ENCODE measurements at places on chromosomes 5 and 9. TPM values are rescaled to one million over a fixed set of nuclear protein-coding genes. Genes with fewer than 3 reads are reported as not detected.

Gene FAM81B
- 4.9 TPM for polyA plus RNA-seq

Gene ANGPTL2
- polyA plus RNA-seq = 11.1 TPM

Gene FOXD1
- polyA plus RNA-seq = 12.7 TPM

Gene CSF1R
- 18.6 TPM for polyA plus RNA-seq

Gene SPINK7
- 0.19 TPM for polyA plus RNA-seq

Gene NRARP
- polyA plus RNA-seq = 7.7 TPM

Gene RGP1
- 30.3 TPM for polyA plus RNA-seq

Gene OR1B1
- polyA plus RNA-seq = not detected

Gene PCDHAC1
- 0.09 TPM for polyA plus RNA-seq

Gene PCDHB11
- 4.0 TPM for polyA plus RNA-seq

Gene STK32A
- 12.2 TPM for polyA plus RNA-seq

Gene TMEM252
- 11.1 TPM for polyA plus RNA-seq

Gene SUB1
- 305 TPM for polyA plus RNA-seq

Gene HACD4
- polyA plus RNA-seq = 2.8 TPM

Gene PPP2R2B
- polyA plus RNA-seq = 14.8 TPM

Gene GDNF
- polyA plus RNA-seq = 17.3 TPM

Gene BNIP1
- 14.5 TPM for polyA plus RNA-seq

Gene GNA14
- polyA plus RNA-seq = 18.1 TPM

Gene C9orf50
- 1.4 TPM for polyA plus RNA-seq
